ENCODE measurements at places on chromosomes 1 and 21. TPM values are rescaled to one million over a fixed set of nuclear protein-coding genes. Genes with fewer than 3 reads are reported as not detected.

LRRC38 gene
- total RNA-seq, result not detected

MYOM3 gene
- 0.38 TPM for total RNA-seq

CRABP2 gene
- 7.6 TPM for total RNA-seq

KIAA0040 gene
- total RNA-seq, result 39.3 TPM

CFHR5 gene
- total RNA-seq, result not detected

CSF3R gene
- total RNA-seq, result not detected

TCHHL1 gene
- 0.08 TPM for total RNA-seq

A3GALT2 gene
- not detected for total RNA-seq

KCNQ4 gene
- total RNA-seq, result 0.08 TPM

TSPAN1 gene
- total RNA-seq, result 31.9 TPM

CHIA gene
- total RNA-seq, result not detected

BTBD19 gene
- 6.2 TPM for total RNA-seq

APOBEC4 gene
- not detected for total RNA-seq

HJV gene
- total RNA-seq, result not detected

TIAM1 gene
- 10.8 TPM for total RNA-seq

VHLL gene
- not detected for total RNA-seq

FBXO2 gene
- total RNA-seq, result 61.7 TPM

TMPRSS3 gene
- not detected for total RNA-seq

CHI3L2 gene
- not detected for total RNA-seq

TMEM269 gene
- total RNA-seq, result not detected

CRYAA gene
- total RNA-seq, result not detected

NKAIN1 gene
- not detected for total RNA-seq

CAMK1G gene
- total RNA-seq, result not detected

FBXO44 gene
- total RNA-seq, result 12.7 TPM

CRNN gene
- total RNA-seq, result not detected

SOD1 gene
- 206 TPM for total RNA-seq

PRDX6 gene
- 201 TPM for total RNA-seq

EVI5 gene
- 10.3 TPM for total RNA-seq

TMCC2 gene
- total RNA-seq, result 1.8 TPM

ISG20L2 gene
- total RNA-seq, result 23.6 TPM

TMEM240 gene
- total RNA-seq, result not detected

CCDC181 gene
- not detected for total RNA-seq

MAP3K7CL gene
- total RNA-seq, result 4.1 TPM

OSCP1 gene
- 2.2 TPM for total RNA-seq

TCP10L gene
- not detected for total RNA-seq

PGLYRP4 gene
- total RNA-seq, result 0.55 TPM

FCER1A gene
- total RNA-seq, result not detected

ZYG11A gene
- total RNA-seq, result 0.91 TPM

NPPA gene
- not detected for total RNA-seq

Measured in hair follicular keratinocyte (primary cell).